Spleen (tissue), 13 donors: ENCODE measurements at places on chromosomes 4 and X.

- no peaks in the 10 kb centered on the region for H3K4me1 ChIP-seq
- no peaks in the 10 kb centered on the region for H3K27me3 ChIP-seq
- no peak overlapping the region for H3K4me3 ChIP-seq
- no peak overlapping the region for H3K27ac ChIP-seq
- DNase-seq: no peak
These were observed 87.7 kb upstream of the RAB40AL start for GRCh38 chrX:102849396-102849795.

- no peak overlapping the region for H3K4me3 ChIP-seq
- no peaks in the 10 kb centered on the region for H3K4me1 ChIP-seq
- peaks cover 6% of the 10 kb centered on the region for H3K36me3 ChIP-seq
- H3K27me3 ChIP-seq: no peaks in the 10 kb centered on the region
These were observed 204.2 kb upstream of the PACRGL start for GRCh38 chr4:20496068-20496467.

DNA sequence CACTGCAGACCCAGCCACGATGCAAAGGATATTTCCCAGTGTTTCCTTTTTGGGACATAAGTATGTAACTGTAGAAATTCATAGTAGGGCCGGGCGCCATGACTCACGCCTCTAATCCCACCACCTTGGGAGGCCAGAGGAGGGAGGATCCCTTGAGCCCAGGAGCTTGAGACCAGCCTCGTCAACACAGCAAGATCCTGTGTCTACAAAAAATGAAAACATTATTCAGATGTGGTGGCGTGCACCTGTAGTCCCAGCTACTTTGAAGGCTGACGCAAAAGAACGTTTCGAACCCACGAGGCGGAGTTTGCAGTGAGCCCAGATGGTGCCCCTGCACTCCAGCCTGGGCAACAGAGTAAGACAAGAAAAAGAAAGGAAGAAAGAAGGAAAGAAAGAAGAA lies 49.2 kb downstream of the CRLF2 start:
- peak; percentile 13 for DNase-seq
- H3K4me1 ChIP-seq: peaks cover 6% of the 10 kb centered on the region
- H3K27me3 ChIP-seq: peaks cover 8% of the 10 kb centered on the region
- no peaks in the 10 kb centered on the region for H3K36me3 ChIP-seq
- no peak overlapping the region for H3K27ac ChIP-seq

GRCh38 chr4:94410678-94411206 lies 41.0 kb upstream of the PDLIM5 start:
- no peak overlapping the region for H3K4me3 ChIP-seq
- no peaks in the 10 kb centered on the region for H3K36me3 ChIP-seq
- H3K4me1 ChIP-seq: peaks cover 14% of the 10 kb centered on the region
- no peak overlapping the region for H3K27ac ChIP-seq
- no peak for DNase-seq

- no peaks in the 10 kb centered on the region for H3K4me1 ChIP-seq
- H3K4me3 ChIP-seq: no peak overlapping the region
These were observed 54.4 kb downstream of the PALLD start for GRCh38 chr4:168551211-168551610.

DNA sequence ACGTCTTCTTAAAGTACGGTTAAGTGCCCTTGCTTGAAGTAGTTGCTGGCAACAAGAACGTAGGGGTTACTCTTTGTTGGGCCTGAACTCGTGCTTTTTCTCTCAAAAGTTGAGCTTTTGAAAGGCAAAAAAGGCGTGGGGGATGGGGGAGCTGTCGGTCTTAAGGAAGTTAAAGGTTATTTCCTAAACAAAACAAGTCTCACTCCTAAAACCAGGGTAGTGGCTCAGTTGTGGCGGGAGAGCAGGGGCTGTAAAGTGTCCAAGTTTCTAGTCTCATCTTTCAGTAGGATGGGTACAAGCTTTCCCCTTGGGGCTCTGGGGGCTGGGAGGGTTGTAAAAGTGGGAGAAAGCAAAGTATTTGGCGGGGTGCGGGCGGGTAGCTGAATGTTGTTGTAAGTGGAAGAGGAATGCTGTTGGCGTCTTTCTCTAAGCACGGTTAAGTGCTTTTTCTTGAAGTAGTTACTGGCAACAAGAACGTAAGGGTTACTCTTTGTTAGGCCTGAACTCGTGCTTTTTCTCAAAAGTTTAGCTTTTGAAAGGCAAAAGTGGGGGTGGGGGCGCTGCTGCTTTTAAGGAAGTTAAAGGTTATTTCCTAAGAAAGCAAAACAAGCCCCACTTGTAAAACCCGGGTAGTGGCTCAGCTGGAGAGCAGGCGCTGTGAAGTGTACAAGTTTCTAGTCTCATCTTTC lies 904 bp upstream of the WDR1 start:
- peaks cover 25% of the 10 kb centered on the region for H3K36me3 ChIP-seq
- peak overlapping the region; percentile 82 for H3K4me3 ChIP-seq
- H3K27ac ChIP-seq: peak overlapping the region; percentile 96

DNA sequence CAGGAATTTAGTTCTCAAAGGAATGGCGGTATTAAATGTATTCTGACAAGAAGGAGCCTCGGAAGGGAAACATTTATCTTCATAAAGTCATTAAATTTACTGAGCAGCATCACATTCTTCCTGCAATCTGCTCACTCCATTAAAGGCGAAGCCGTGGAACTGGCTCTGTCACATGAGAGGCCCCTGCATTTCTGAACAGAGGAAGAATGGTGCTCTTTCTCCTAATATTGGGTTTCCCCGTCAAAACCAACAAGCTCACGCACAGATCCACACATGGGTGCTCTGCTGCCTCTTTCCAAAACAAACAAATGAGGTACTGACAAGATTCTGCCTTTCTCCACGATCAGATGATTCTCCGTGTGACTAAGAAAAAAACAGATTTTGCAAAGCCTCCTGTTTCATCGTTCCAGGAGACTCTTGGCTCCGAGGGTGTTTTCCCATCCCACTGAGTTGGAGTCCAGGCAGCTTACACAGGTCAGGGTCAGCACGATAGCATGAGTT lies 191.2 kb downstream of the IDS start:
- no peak overlapping the region for H3K27ac ChIP-seq
- H3K36me3 ChIP-seq: no peaks in the 10 kb centered on the region
- no peaks in the 10 kb centered on the region for H3K27me3 ChIP-seq
- H3K4me3 ChIP-seq: no peak overlapping the region
